Pulmonary artery endothelial cell (primary cell): ENCODE measurements at places on chromosomes 13 and 19.

DNA sequence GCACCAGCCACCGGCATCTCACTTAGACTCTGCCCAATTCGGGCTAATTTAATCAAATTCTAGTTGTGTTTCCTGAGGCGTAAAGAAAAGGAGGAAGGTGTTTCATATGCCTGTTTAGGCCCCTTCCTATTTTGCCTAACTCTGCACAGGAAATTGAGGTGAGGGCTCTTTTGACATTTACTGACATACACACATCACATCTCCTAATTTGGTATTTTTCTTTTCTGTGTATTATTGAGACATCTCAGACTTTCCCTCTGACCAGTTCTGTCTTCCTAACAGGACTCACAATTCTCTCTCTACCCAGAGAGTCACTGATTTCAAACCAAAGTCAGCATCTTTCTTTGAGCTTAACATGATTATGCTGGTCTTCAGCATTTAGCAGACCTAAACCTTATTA lies 7.9 kb downstream of the CEACAM3 start:
- no peak for DNase-seq

DNA sequence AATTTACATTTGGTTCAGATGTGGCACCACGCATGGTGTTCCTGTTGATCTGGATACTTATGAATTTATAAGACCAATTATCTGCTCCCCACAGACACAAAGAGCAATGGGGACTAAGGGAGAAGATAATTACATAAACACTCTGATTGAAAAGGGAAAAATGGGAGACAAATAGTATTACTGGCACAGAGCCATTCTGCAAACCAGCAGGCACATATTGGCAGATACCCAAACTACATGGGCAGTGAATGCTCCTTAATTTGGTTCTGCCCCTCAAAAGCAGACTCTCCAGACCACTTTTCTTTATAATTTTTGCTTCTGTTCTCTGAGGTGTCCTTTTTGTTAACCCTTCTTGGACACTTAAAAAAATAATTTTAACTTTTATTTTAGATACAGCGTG lies 1674.2 kb downstream of the PCDH9 start:
- no peak for DNase-seq

DNA sequence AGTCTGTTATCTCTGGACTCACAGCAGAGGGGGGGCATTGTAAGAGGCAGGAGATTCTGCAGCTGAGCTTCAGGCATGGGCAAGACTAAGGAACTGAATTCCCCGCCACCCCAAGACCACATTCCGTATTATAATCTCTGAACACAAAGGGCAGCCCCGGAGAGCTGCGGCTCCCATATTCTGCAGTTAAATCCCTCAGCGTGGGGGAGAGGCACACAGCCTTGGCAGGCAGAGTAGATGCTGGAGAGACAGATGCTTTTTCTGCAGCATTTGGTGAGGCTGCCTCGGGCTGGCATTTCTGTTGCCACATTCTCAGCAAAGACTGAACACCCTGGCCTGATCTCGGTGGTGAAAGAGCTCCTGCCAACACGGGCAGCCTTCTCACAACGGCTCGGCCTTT lies 12.9 kb downstream of the CHAF1A start:
- no peak for DNase-seq

GRCh38 chr19:50005428-50005827 lies 19.7 kb downstream of the VRK3 start:
- DNase-seq = no peak

DNA sequence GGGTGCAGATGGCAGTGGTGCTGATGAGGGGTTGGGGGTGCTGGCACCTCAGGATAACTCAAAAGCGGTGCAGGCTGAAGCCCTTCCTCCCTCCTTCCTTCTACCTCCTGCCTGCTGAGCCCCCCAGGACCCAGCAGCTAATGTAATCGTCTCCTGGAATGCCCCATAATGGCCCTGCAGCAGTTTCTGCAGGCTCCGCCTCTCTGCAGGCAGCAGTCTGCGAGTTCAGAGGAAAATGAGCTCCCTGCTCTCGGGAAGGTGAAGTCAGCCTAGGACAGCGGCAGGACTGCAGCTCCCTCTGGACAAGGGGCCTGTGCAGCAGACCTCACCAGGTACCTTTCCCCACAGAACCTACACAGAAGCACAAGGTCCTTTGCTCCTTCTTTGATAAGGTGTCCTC lies 130.9 kb downstream of the ZDHHC20 start:
- no peak for DNase-seq

DNA sequence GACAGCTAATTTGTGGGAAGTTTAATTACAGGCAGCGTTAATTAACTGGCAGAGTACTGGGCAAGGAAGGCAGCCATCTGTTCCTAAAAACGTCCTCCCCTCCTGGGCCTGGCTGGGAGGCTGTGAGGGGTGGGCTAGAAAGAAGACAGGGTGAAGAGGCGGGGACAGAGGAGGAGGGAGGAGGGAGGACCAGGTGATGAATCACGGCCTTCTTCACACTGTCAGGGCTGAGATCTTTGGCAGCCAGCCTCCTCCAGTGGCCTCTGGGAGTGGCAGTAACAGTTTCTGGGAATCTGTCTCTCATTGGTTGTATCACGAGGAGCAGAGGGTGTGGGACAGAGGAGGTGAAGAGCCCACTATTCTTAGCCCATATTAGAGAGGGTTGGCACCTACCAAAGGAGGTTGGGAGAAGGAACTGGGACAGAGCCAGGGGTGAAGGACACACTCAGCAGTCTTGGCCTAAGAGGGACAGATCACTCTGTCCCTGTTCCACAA lies 9.6 kb upstream of the ZNRF4 start:
- no peak for DNase-seq

DNA sequence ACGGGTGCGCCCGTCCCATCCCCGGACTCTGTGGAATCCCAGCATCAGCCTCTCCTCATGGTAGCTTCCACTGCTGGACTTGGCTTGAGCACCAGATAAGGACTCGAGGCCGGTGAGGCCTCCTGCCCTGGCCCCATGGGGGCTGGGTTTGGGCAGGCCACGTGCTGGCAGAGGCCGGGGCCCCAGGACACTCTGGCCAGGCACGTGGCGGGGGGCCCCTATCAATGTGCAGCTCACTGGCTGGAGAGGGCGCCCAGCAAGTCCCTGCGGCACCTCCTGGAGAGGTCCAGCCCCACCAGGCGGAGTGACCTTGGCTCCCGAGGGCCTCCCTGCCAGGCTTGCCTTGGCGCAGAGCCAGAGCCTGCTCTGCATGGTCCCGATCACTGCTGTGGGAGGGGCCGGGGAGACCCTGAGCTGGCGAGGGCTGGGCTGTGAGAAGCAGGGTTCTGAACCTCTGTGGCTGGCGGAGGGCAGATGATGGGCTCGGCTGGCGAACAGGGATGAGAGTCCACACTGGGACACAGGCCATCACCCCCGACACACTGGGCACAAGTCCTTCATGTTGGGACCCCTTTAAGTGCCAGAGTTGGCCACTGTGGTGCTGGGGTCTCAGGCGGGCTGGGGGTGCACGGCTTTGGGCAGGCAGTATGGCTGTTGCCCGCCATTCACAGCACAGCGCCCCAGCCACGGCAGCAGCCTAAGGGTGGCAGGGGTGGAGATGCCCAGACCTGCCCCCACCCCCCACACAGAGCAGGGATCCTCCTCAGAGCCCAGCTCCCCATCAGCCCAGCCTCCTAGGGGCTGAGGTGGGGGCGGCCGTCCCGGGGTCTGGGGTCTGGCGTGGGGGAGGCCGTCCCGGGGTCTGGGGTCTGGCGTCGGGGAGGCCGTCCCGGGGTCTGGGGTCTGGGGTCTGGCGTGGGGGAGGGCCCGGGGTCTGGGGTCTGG lies 19.1 kb downstream of the CEBPG start:
- no peak for DNase-seq

GRCh38 chr19:33449799-33450198 lies 71.8 kb downstream of the PEPD start:
- DNase-seq = no peak
